ENCODE measurements at places on chromosomes 5 and 9. TPM values are rescaled to one million over a fixed set of nuclear protein-coding genes. Genes with fewer than 3 reads are reported as not detected.
A peak's percentile ranks its signal among the peaks of the same experiment; 100 is the strongest.

- no peaks in the 10 kb centered on the region for H3K4me1 ChIP-seq
- no peak overlapping the region for H3K4me3 ChIP-seq
- DNase-seq = no peak
- no peaks in the 10 kb centered on the region for H3K36me3 ChIP-seq
- no peaks in the 10 kb centered on the region for H3K27me3 ChIP-seq
Measured at GRCh38 chr5:102450313-102450990, 48.3 kb downstream of the SLCO6A1 start.

- H3K27ac ChIP-seq = no peak overlapping the region
- H3K36me3 ChIP-seq = no peaks in the 10 kb centered on the region
- H3K4me1 ChIP-seq = no peaks in the 10 kb centered on the region
- no peak overlapping the region for H3K4me3 ChIP-seq
Measured at GRCh38 chr9:5617749-5618148, 11.2 kb upstream of the RIC1 start.

DNA sequence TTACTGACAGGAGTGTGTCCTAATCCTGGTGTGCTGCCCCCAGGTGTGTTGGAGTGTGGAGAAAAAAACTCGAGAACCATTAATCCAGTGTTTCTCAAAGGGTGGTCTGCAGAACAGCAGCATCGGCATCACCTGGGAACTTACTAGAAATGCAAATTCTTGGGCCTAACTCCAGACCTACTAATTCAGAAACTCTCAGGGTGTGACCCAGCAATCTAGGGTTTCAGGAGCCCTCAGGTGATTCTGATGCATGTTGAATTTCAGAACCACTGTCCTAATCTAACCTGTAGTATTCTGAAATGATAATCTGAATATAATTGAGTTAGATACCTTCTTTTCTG is 30.0 kb upstream of the IL6ST start:
- no peak overlapping the region for H3K27ac ChIP-seq
- no peaks in the 10 kb centered on the region for H3K4me1 ChIP-seq
- H3K4me3 ChIP-seq = no peak overlapping the region
- no peaks in the 10 kb centered on the region for H3K27me3 ChIP-seq

GRCh38 chr5:147921136-147921535 is 14.8 kb upstream of the C5orf46 start:
- no peak for DNase-seq
- no peak overlapping the region for H3K27ac ChIP-seq
- no peak overlapping the region for H3K4me3 ChIP-seq
- H3K36me3 ChIP-seq = no peaks in the 10 kb centered on the region
- no peaks in the 10 kb centered on the region for H3K4me1 ChIP-seq

DNA sequence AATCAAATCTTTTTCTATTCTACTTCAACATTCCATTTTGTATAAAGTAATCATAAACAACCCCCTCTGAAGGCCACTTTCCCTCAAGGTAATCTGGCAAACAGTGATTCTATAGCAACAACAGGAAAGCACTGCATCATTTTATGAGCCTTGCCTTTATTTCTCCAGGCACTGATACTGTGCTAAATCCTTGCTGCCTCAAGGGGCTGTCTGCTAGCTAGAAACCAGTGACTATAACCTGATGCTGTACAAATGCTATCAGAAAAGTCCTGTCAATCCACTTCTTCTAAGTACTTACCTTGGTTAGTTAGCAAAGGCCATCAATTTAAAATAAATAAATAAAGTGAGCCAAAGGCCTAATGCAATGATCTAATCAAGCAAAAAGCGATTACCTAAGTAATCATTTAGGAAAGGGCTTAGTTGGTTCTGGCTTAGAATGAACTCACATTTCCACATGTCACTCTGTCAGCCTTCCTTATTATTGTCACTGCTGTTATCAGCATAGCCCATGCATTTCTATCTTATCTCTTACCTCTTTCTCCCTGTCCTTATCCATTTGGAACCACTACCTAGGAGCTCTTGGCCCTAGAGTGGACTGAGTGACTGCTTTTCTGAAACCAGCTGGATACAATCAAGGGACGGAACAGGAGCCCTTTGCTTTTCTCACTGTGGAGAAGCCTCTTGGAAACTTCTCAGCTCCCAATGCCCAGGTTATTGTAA is 246.1 kb upstream of the MEF2C start:
- no peaks in the 10 kb centered on the region for H3K36me3 ChIP-seq
- no peaks in the 10 kb centered on the region for H3K4me1 ChIP-seq
- H3K27ac ChIP-seq = no peak overlapping the region
- DNase-seq = peak; percentile 58
- H3K27me3 ChIP-seq = no peaks in the 10 kb centered on the region
- H3K4me3 ChIP-seq = no peak overlapping the region

DNA sequence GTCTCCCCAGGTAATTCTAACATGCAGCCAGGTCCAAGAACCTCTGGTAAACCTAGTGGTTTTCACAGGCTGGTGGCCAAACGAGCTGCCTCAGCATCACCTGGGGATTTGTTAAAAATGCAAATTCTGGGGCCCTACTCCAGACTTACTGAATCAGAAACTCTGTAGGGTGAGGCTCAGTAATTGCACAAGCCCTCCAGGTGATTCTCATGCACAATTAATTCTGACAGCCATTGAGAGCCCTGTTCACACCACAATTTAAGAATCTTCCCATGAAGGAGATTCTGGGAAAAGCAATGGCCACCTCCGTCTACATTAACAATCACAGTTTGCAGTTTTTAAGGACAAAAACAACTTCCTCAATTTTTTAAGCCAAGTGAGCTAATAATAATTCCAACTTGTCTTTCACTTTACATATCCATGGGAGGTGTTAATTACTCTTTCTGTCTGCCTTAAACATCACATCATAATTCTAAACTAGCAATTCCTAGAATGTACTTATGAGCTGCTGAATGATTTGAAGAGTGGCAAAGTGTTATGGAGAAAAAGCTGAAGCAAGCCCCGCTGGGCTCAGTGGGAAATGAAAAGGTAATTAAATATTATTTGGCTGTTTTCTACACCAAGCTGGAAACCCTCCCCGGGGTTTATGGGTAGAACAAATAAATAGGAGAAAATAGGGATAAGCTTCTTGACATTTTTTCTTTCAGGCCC is 70.0 kb downstream of the GLDC start:
- H3K4me1 ChIP-seq = peaks cover 8% of the 10 kb centered on the region
- H3K27ac ChIP-seq = no peak overlapping the region

DNA sequence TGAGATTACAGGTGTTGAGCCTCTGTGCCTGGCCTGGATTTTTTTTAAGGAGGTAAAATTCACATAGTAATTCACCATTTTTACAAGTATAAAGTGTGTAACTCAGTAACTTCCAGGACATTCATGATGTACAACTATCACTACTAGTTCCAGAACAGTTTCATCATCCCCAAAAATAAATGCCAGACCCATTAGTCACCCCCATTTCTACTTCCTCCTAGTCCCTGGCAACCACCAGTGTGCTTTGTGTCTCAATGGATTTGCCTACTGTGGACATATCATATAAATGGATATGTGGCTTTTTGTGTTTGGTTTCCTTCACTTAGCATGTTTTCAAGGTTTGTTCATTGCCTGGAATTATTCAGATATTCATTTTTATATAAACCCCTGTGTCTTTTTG is 72.5 kb upstream of the PANK3 start:
- DNase-seq = no peak
- H3K27me3 ChIP-seq = no peaks in the 10 kb centered on the region
- no peaks in the 10 kb centered on the region for H3K4me1 ChIP-seq
- H3K4me3 ChIP-seq = no peak overlapping the region

DNA sequence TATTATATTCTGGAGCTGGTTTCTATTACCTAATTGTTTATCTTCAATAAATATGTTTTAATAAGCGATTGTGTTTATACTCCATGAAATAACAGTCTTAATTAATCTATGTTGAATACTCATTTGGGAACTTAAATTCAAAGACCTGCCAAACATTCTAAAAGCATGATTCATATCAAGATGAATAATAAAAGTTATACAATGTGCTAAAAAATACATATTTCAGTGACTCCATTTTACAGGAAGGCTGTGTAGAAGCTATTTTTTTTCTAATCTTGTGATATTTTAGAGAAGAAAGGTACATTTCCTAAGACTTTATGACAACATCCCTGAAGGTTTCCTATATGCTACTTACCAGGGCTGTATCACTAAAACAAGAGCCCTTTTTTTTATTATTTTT is 417.9 kb downstream of the NFIB start:
- H3K36me3 ChIP-seq = no peaks in the 10 kb centered on the region
- H3K27ac ChIP-seq = no peak overlapping the region
- no peaks in the 10 kb centered on the region for H3K4me1 ChIP-seq
- no peaks in the 10 kb centered on the region for H3K27me3 ChIP-seq

- DNase-seq = no peak
- H3K27ac ChIP-seq = no peak overlapping the region
- peaks cover 6% of the 10 kb centered on the region for H3K36me3 ChIP-seq
- no peaks in the 10 kb centered on the region for H3K4me1 ChIP-seq
- no peak overlapping the region for H3K4me3 ChIP-seq
- no peaks in the 10 kb centered on the region for H3K27me3 ChIP-seq
Measured at GRCh38 chr5:77431286-77431685, 60.8 kb downstream of the WDR41 start.

DNA sequence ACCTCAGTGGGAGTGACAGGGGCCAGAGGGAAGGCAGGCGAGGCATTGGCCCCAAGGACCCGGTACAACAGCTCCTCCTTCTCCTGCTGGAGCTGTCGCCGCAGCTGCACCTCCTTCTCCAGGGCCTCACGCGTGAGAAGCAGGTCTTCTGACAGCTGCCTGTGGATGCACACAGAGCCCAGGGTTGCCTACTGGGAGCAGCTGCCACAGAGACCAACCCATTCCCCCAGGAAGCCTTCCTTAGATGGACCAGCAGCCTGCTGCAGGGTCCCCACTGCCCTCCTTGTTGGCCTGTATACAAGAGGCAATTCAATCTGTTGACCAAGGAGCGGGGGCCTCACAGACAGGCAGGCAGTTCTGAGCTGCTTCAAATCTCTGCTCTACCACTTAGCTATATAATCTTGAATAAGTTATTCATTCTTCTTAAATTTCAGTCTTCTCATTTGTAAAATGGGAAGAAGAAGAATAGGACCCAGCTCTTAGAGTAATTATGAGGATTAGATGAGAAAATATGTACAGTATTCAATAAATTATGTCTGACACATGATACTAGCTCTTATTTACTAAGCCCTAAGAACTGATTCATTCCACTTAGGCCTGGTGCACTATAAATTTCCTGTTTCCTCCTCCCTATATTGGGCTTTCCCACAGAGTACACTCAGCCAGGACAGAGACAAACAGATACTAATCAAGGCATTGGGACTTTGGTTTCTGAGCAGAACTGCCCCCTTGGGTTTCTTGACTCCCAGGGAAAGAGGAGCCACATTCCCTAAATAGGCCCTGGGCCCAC is 26.1 kb upstream of the ANXA6 start:
- H3K27me3 ChIP-seq = no peaks in the 10 kb centered on the region
- DNase-seq = no peak
- no peak overlapping the region for H3K27ac ChIP-seq
- no peaks in the 10 kb centered on the region for H3K36me3 ChIP-seq
- no peak overlapping the region for H3K4me3 ChIP-seq

DNA sequence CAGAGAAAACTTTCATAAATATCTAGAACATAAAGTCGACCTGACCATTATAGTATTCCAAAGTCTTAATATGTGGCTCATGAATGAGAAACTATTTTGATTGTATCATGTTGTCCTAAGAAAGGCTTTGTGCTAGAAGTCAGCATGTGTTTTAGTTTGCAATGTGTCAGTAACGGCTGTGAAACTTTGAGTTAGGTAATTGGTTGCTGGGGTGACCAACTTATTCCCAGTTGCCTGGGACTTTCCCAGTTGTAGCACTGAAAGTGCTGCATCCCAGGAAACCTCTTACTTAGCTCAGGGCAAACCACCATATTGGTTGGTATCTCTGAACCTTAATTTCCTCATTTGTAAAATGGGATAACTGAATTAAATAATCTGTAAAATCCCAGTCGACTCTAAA is 114.6 kb upstream of the SLC12A2 start:
- H3K4me3 ChIP-seq = no peak overlapping the region
- peaks cover 2% of the 10 kb centered on the region for H3K4me1 ChIP-seq
- no peak overlapping the region for H3K27ac ChIP-seq
- H3K36me3 ChIP-seq = peaks cover 3% of the 10 kb centered on the region

GRCh38 chr9:114861273-114861672 is 55.4 kb upstream of the TNFSF15 start:
- no peak for DNase-seq
- no peaks in the 10 kb centered on the region for H3K27me3 ChIP-seq
- H3K27ac ChIP-seq = no peak overlapping the region
- H3K4me1 ChIP-seq = no peaks in the 10 kb centered on the region

DNA sequence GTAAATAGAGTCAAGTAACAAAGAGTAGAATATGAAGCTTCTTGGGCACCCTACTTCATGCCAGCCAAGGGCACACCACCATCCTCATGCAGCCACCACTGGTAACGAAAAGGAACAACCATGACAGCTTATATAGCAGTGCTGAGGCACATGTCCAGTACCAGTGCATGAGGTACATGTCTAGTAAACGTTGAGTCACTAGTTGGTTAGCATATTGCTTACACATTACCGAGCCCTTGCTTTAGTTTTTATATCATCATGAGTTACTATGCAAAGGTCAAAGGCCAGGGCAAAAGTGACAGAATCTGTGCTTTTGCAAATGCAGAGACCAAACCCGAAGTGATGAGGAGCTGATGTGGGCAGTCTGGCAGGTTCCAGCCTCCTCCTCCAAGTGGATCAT is 147.1 kb upstream of the MAP1B start:
- no peak overlapping the region for H3K4me3 ChIP-seq
- no peaks in the 10 kb centered on the region for H3K36me3 ChIP-seq
- H3K27me3 ChIP-seq = no peaks in the 10 kb centered on the region
- no peak overlapping the region for H3K27ac ChIP-seq
- peaks cover 5% of the 10 kb centered on the region for H3K4me1 ChIP-seq

DNA sequence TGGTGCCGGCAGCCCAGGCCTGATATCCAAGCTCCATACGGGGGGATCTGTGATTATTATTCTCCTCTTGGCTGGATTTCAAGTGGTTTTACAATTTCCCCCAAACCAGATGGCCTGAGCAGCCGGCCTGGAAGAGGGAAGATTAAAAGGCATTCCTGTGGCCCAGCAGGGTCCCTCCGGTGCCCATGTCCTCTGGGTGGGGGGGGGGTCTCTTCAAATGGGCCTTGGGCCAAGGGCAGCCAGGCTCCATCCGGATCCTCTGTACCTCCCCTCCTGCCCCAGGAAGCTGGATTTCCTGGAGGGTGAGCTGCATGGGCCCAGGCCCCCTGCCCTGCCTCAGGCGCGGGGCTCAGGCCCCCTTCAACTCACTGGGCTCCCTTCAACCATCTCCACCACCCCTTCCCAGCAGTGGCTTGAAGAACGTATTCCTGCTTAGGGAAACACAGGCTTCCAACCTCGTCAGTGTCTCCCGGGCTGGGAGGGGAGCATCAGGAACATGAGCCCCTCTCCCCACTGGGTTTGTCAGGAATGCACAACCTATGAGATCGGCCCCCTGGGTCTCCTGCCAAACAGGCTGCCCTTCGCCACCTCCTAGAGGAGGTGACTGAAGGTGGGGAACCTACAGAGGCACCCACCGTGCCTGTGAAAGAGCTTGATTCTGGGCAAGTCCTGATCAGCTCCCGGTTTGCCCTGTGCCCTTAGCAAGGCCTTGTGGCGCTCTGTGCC is 62.9 kb upstream of the ORM1 start:
- no peak overlapping the region for H3K4me3 ChIP-seq
- peak; percentile 31 for DNase-seq
- peaks cover 20% of the 10 kb centered on the region for H3K36me3 ChIP-seq
- no peak overlapping the region for H3K27ac ChIP-seq

Gene ASPN
- total RNA-seq = 118 TPM

Gene ACOT12
- total RNA-seq = 2.3 TPM

Gene PFN3
- total RNA-seq = not detected

Gene BAAT
- total RNA-seq = 0.22 TPM

Gene SLC34A3
- total RNA-seq = 0.06 TPM

Gene PRRX2
- 14.8 TPM for total RNA-seq

Gene C5orf58
- not detected for total RNA-seq

Gene SLC45A2
- 0.40 TPM for total RNA-seq

Gene ZBTB6
- total RNA-seq = 10.6 TPM

Gene GPR21
- 0.50 TPM for total RNA-seq

Gene GHR
- 12.7 TPM for total RNA-seq

Gene TEX48
- total RNA-seq = not detected

Gene OR1J2
- not detected for total RNA-seq

Gene UBE2B
- total RNA-seq = 79.5 TPM
